Endothelial cell of umbilical vein (primary cell): ENCODE measurements at places on chromosomes 2 and 18. TPM values are rescaled to one million over a fixed set of nuclear protein-coding genes. Genes with fewer than 3 reads are reported as not detected.
A peak's percentile ranks its signal among the peaks of the same experiment; 100 is the strongest.

DNA sequence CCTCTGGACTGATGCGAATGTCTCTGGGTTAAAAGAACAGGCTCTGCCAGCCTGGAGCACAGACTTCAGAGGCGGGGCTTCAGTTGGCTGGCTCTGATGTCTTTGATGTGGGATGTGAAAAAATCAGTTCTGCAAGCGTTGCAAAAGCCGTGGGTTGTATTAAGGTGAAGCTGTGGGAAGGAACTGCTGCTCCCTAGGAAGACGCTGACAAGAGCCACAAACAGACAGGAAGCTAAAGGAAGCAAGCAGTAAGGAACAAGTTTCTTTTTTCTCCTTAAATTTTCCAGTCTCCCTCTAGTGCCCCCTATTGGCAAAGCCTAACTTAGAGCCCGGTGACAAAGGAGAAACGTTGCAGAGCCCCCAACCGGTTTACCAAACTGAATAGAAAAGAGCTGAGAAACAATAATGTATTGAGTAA, 239.0 kb downstream of the CCDC178 start:
- peak; percentile 75 for DNase-seq

DNA sequence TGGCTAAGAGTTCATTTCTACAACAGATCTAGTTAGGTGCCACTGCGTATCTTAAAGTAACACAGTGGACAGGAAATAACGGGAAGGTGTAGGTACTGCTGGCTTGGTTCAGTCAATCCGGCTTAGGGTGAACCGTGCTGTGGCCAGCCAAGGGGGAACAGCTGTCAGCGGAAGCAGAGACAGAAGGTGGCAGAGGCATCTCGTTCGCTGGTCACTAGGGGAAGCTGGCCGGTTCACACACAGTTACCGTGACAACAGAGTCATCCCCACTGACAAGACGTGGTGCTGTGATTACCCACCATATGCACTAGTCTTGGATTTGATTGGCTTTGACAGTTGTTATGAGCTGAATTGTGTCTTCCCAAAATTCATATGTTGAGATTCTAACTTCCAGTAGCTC, 58.8 kb upstream of the HDAC4 start:
- DNase-seq: no peak

The BOLL gene
- polyA plus RNA-seq: not detected in 2 replicates

DNA sequence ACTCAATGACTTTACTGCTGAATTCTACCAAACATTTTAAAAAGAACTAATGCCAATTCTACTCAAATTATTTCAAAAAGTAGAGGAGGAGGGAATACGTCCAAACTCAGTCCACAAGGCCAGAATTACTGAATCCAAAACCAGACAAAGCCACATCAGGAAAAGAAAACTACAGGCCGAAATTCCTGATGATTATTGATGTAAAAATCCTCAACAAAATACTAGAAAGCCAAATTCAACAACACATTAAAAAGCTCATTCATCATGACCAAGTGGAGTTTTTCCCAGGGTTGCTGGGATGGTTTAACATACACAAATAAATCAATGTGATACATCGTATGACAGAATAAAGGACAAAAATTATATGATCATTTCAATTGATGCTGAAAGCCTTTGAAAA, 103.9 kb upstream of the UBE2E3 start:
- no peak for DNase-seq

DNA sequence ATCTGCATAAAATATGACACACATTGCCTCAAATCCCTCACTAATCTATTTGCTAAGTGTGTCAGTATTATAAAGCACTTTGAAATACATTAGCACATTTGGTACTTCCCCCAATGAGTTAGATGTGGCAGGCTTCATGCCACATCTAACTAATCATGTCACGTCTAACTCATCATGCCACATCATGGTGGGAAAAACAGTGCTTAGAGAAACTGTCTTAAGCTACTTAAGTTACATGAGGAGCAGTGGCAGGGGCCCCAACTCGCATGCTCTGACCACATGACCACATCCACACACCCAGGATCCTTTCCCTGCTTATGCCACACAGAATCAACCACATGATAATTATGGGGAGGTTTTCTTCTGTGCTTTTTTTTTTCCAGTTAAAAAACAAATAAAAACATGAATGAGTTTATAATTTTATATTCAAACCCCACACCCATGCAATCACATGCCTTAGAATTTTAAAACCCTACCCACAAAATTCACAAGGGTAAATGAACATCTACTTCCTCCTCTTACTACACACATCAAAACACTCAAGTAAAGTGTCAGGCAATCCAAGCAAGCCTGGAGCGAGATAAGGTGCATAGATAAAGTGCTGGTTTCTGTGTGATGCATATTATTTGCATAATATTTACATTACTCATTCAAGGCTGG, 1.6 kb downstream of the ABCA12 start:
- DNase-seq: no peak

- no peak for DNase-seq
These were observed 523.3 kb downstream of the TRIB2 start for GRCh38 chr2:13240061-13240460.

DNA sequence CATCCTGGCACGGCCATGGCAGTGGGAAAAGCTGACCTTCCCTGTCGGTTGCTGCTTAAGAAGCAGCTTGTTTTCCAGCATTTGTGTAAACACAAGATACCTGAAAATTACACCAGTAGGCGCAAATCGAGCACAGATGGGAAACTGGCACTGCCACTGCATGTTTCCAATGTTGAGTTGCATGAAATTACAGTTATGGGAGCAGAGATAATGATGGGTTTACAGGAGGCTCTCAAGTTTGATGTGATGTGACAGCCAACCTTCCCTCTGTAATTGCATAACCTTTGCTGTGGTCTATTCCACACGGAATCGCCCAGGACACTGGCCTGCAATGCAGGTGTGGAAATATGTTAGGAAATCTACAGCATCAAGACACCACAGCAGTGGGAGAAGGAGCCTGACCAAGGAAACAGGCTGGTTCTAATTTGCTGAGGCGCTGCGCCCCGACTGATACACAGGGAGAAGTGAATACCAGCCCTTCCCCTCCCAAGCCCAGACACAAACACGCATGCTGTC, 17.4 kb downstream of the GPR45 start:
- no peak for DNase-seq

The NOSTRIN gene
- polyA plus RNA-seq: 0.03 TPM in 1 of 2 replicates, not detected in the other

DNA sequence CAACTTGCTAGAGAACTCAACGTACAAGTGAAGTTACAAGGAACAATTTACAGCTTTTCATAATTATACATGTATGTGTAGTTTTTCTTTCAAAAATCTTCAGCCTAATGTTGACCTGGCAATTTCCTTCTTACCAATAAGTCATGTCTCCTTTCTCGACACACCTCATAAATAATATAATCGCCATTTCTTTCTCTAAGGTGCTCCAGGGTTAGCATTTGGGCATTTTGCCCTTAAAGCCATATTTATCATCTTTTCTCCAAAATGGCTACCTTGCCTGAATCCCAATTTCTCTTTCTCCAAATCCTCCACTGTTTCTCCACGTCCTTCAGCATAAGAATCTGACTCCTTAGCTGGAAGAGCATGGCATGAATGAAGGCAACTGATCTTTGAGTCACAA, 50.3 kb upstream of the RAB27B start:
- DNase-seq: no peak

The KCNS3 gene
- 0.75 and 1.0 TPM in 2 replicates for polyA plus RNA-seq

GRCh38 chr2:16644221-16644925, 21.3 kb downstream of the CYRIA start:
- DNase-seq: no peak

The ZNF236 gene
- 4.5 TPM in 2 replicates for polyA plus RNA-seq

- peak; percentile 77 for DNase-seq
These were observed 84.6 kb downstream of the PLCL1 start for GRCh38 chr2:197889041-197889440.

The ZNF532 gene
- 38.9 and 42.3 TPM in 2 replicates for polyA plus RNA-seq

The MTCL1 gene
- polyA plus RNA-seq: 11.9 and 14.0 TPM in 2 replicates

The ACTR3 gene
- 83.3 and 120 TPM in 2 replicates for polyA plus RNA-seq

The TMEM37 gene
- polyA plus RNA-seq: 13.6 and 16.2 TPM in 2 replicates

The IRS1 gene
- polyA plus RNA-seq: 0.10 and 0.13 TPM in 2 replicates

- DNase-seq: no peak
These were observed 4.9 kb downstream of the GPR17 start for GRCh38 chr2:127650785-127651380.

DNA sequence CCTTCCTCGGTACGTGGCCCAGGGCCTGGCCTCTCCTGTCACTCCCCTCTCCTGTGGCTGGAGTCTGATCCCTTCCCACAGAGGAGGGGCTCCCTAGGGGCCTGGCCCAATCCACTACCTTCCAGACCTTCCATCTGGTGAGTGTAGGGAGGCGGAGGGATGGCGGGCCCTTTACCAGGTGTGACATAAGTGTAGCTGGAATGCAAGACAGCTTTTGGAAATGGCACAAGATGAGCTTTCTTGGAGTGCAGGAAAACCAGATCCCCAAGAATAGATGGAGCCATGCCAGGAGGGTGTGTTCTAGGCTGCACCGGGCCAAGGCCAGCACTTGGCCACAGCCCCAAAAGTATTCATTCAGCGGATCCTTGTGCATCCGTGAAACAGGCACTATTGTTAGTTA, 30.1 kb downstream of the IGFBP5 start:
- no peak for DNase-seq

GRCh38 chr2:3288470-3289170, 89.0 kb downstream of the EIPR1 start:
- no peak for DNase-seq

DNA sequence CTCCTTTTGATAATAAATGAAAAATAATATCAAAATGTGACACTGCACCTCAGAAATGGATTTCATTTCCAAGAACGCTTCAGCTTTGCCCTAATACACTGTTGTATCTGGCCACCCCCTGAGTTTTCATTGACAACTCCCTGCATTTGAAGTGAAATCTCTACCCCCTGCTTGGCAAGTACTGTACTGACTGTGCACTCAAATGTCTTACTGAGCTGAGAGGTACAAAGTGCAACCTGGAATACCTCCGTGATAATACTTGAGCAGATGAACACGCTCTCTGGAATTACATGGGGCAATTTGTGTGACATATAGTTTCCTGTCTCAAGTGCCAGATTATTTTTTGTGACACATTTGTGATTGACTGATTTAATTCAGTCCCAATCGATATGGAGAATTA, 231.1 kb downstream of the LRP1B start:
- DNase-seq: no peak

The NT5C1B gene
- not detected in 2 replicates for polyA plus RNA-seq

The SIGLEC15 gene
- polyA plus RNA-seq: not detected in 2 replicates

GRCh38 chr2:64467096-64467843, 13.3 kb downstream of the LGALSL start:
- no peak for DNase-seq

DNA sequence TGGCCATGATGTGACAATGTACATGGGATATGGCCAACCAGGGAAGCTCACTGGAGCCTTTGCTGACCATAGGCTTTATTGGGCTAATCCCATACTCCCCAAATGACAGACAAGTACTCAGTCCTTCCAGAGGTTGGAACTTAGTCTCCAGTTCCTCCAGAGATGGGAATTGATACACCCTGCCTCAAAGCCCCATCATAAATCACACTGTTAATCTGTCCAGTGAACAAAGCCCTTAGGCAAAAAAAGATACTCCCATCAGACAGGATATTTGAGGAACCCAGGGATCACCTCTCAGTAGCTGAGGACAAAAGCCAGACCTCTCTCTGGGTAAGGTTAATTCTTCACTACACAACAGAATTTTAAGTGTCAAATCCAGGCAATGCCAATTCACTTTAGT, 247.5 kb upstream of the CDH20 start:
- no peak for DNase-seq

DNA sequence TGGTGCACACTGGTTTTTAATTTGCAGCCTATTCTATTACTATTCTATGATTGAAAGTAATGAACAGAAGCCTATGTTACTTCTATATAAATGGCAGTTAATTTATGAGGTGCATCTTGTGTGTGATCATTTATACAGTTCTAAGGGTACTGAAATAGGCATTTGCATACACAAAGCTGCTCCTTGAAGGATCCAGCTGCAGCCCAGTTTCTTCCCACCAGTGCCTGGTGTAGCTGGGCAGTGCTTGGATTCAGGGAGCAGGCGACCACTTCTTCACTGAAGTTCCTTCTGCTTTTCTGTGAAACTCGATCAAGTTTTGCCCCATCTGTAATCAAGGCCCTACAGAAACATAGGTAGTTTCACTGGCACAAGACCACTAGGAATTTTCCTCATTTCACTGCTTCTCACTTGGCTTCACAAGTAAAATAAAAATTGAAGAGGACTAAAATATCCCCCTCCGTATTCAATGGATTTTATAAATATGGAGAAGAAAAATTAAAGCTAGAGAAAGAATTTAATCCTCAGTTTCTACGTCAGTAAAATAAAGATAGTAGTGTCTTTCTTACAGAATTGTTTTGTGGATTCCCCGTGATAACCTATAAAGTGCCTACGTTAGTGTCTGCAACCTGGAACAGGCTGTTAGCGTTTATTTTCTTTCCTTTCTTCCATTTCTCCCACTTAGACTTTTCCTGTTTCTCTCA, 1.7 kb upstream of the LPIN2 start:
- DNase-seq: peak; percentile 60

GRCh38 chr2:28325567-28326468, 66.8 kb upstream of the FOSL2 start:
- DNase-seq: no peak

The HOXD4 gene
- 7.6 TPM in 2 replicates for polyA plus RNA-seq

The CROCC2 gene
- not detected in 2 replicates for polyA plus RNA-seq

The LCT gene
- polyA plus RNA-seq: 0.03 TPM in 1 of 2 replicates, not detected in the other

DNA sequence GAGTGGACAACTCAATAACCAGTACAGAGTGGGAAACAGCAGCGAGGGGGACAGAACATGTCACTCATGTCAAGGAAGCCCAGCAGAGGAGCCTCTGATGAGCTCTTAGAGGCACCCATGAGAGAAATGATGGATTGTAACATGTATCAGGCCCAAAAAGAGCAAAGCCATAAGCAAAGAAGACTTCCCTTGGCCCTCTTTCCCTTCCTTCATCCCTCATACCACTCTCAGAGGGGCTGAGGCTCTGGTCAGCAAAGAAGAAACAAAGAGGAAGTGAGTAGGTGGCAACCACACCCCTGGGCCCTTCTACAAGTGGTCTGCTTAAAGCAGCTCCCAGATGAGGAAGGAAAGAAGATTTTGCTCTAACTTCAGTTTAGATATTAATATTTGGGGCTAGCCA, 112.8 kb downstream of the CDC42EP3 start:
- DNase-seq: no peak

The CRYBA2 gene
- polyA plus RNA-seq: not detected in 2 replicates

GRCh38 chr2:26279886-26280285, 35.1 kb downstream of the HADHB start:
- no peak for DNase-seq

- no peak for DNase-seq
These were observed 138.0 kb upstream of the GPC1 start for GRCh38 chr2:240297256-240298116.

DNA sequence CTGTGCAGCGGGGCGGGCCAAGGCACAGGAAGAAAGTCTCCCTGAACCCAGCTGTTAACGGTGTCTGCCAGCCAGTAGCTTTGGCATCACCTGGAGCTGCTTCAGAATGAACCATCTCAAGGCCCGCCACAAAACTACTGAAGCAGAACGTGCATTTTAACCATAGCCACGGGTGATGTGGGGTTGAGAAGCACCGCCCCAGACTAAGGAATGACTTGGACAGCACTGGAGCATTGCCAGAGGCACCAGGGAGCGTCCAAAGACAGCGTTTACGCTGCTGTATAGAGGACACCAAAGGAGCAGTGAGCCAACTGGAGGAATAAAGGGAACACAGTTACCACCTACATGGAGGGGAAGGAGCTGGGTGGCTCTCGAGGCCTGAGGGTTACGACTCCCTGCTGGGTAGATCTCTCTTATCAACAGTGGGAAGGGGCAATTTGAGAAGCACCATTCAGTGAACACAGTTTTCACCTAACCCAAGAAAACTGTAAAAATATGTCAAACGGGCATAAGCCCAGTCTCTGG, 28.4 kb upstream of the LONRF2 start:
- DNase-seq: no peak
